ENCODE measurements at places on chromosomes 1 and 21.

DNA sequence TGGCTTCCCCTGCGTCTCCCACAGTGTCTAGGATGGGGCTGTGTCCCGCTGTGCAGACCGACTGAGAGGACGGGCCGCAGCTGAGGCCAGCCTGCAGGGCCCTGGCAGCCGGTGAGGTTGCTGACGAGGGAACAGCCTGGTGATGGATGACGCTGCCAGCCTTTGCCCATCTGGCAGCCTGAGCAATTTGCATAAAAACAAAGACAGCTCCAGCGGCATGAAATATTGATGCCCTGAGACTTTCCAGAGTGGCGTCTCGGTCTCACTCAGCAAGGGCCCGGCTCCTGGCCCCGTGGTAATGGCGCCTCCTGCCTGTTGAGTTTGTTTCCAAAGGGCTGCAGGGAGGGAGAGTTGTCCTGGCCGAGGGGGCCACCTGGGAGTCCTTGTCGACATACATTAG is 19.1 kb upstream of the KCNA10 start:
- DNase-seq, result no peak

- no peak for DNase-seq
Observed at GRCh38 chr21:27681841-27682240, 715.0 kb upstream of the ADAMTS5 start.

- DNase-seq, result no peak
Observed at GRCh38 chr1:1129381-1129821, 13.5 kb upstream of the C1orf159 start.

GRCh38 chr1:5928714-5929400 is 63.4 kb downstream of the NPHP4 start:
- DNase-seq, result no peak

GRCh38 chr1:1006305-1007159 is 6.6 kb upstream of the HES4 start:
- DNase-seq, result no peak

DNA sequence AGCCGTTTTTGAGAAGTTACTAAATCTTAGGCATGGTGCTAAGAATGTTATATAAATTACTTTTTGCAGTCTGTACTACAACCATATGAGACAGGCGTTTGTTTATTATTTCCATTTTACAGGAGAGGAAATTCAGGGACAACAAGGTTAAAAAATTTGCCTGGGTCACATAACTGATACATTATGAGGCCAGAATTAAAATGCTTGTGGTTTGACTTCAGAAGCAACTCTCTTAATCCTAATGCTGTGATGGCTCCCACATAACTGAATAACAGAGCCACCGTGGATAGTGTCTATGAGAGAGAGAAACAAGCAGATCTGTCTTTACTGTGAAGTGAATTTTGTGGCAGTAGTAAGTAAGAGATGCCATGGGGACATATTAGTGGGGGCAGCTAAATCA is 184.9 kb downstream of the NCAM2 start:
- DNase-seq, result no peak

DNA sequence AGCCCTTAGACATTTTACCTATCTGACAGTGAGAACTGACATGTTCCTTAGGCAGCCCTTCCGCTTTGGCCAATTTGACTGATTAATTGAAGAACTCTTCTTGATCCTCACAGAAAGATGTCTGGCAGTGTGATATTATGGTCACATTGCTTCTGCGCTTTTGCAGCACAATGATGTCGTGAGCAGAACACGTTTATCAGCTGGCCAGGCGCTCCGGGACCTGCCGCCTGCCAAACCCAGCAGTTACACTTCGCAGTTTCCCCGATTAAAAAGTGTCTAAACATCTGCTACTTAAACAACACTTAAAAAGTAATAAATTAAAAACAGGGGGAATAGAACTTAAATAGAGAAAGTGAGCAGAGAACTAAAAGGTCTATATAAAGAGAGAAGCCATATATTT is 103.5 kb upstream of the ETS2 start:
- DNase-seq, result no peak

DNA sequence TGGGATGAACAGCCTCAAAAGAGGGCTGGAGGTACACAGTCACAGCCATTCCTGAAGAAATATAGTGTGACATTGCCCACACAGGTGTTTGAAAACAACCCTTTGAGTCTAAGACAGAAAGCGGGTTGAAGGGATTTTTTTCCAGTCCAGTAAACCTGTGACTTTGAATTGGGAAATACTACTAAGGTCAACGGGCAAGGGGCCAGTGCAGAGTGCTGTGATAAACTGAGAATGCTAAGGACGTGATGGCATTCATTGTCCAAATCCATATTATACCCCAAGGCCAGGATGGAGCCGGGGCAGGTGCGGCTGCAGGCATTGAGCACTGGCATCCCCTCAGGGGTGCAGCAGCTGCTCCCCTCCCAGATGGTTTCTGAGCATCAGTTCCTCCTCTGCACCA is 36.6 kb downstream of the KIAA0040 start:
- DNase-seq, result no peak

- no peak for DNase-seq
Observed at GRCh38 chr1:56064705-56065104, 514.7 kb downstream of the PLPP3 start.

- DNase-seq, result no peak
Observed at GRCh38 chr21:16422702-16423101, 692.9 kb downstream of the USP25 start.

- peak; percentile 19 for DNase-seq
Observed at GRCh38 chr1:154219541-154219940, 1.2 kb upstream of the UBAP2L start.

DNA sequence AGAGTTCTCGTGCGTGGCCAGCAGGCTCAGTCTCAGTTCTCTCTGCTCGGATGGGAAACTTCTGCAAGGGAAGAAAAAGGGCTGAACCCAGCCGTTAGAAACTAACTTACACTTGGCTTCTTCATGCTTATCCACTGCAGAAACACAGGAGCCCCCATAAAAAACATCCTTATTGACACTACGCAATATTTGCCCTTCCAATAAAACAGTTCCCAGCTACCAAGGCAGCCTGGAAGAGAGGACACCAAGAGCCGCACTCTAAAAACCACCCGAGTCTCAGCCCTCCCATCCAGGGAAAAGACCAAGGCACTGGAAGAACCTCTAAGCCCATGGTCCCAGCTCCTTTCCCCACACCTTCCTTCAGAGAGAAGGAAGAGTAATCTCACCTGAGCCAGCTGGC is 61.1 kb downstream of the SSBP3 start:
- no peak for DNase-seq

- peak; percentile 15 for DNase-seq
Observed at GRCh38 chr1:234942012-234942332, 186.7 kb downstream of the TOMM20 start.

DNA sequence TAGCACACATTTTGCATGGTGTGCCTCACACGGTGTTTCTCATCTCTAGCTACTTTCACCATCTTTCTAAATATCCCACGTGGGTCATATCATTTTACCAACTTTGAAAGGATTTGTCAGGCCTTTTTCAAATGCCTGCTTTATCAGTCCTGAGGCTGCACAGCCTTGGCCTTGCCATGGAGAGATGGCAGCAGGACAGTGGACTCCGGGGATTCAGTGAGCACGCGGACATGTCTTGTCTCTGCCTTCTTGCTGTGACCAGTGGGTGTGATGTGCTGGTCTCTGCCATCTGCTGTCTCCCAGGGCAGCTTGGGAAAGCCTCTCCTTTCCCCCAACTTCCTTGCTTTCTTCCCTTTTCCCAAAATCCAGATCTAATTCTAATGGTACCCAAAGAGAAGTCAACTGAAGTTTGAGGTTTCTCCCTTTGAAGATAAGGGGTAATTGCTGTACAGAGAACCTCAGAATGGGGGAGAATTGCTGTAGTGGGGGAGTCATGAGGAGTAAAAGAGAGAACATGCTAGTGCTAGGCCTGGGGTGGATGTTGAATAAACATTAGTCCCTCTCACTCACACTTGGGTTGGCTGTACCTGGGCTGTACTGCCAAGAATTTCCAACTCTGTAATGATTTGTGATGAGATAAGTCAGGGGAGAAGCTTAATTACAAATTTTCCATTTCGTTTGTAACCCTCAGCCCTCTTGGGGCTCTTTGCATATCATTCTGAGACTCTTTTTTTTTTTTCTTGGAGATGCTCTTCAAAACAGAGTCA is 99.5 kb downstream of the GALNT2 start:
- no peak for DNase-seq

DNA sequence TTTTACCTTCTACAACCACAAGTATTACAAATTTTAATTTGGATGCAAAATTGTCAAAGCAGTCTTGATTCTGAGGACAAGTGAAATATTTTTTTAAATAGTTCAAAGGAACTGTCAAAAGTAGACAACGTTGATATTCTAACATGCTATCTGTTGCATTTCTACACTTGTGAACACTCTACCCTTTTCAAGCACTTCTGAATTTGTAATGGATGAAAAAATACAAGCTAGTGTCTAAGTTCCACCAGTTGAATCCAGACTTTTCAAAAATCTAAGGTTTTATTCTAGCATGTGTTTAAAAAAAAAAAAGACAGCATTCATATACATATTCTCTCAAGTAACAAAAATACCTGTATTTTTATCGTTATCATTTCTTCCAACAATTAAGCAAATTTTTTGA is 2.1 kb downstream of the ARID4B start:
- no peak for DNase-seq

GRCh38 chr21:28704746-28705145 is 287.9 kb downstream of the LTN1 start:
- DNase-seq, result peak; percentile 14

DNA sequence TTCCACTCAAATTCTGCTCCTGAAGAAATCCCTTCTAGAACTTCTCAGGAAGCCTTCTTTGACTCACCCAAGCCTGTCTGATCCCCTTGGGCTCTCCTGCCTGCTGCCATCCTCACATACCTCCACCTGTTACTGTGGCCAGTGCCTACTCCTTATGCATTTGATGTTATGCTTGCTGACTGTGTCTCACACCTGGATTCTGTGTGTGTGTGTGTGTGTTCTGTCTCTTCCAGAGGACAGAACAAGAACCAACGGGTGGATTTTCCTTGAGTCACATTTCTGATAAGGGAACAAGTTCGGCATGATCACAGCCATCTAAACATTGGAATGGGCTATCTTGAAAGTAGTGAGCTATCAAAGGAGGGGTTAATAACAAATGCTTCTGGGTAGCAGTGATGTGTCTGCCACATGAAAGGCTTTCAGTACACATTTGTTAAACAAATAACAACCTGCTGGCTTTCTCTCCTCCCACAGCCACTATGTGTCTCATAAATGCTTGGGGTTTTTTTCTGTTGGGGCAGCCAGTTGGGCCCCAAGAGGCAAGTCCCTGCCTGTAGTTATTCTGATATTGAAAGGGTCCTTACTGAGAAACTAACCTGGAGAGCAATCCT is 8.9 kb upstream of the GPR37L1 start:
- DNase-seq, result no peak

All from adipocyte (in vitro differentiated cells).